ENCODE measurements at places on chromosomes 13 and 19. TPM values are rescaled to one million over a fixed set of nuclear protein-coding genes. Genes with fewer than 3 reads are reported as not detected.

DNA sequence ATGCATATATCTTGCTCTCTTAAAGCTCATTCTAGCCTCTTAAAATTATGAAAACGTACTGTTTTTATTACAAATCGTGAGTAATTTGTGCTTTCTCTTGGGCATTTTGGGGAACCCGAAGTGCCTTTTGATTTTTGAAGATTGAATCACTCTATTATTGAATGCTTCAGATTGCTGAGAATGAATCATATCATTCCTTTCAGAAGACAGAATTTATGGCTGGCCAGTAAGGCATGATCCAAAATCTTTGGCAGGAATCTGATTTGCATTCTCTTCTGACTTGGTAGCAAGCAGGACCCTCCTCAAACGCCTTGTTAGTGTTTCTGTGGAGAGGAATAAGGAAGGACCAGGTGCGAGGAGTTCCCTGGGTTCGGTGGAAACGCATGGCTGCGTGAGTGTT lies 49.5 kb downstream of the STARD13 start:
- DNase-seq: no peak

DNA sequence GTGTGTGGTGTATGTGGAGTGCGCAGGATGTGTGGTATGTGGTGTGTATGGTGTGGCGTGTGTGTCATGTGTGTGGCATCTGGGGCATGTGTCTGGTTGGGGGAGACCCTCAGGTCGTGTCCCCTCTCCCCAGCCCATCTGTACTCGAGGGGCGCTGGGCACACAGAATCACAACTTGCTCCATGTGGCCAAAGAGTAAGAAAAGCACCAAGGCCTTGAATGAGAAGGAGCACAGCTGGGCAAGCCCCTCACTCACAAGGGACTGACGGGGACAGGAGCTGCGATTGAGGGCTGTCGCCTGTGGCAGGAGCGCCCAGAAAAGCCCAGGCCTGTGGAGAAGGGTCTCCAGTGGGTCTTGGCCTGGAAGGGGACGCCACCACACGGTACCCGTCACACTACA lies 62.8 kb downstream of the PEPD start:
- DNase-seq: no peak

GRCh38 chr13:42466123-42466522 lies 107.8 kb upstream of the TNFSF11 start:
- no peak for DNase-seq

VSIG10L gene
- total RNA-seq: 1.1 TPM

GRCh38 chr13:27274631-27275030 lies 4.0 kb downstream of the RASL11A start:
- no peak for DNase-seq

- no peak for DNase-seq
Measured at GRCh38 chr13:77930430-77930829, 11.8 kb upstream of the EDNRB start.

DNA sequence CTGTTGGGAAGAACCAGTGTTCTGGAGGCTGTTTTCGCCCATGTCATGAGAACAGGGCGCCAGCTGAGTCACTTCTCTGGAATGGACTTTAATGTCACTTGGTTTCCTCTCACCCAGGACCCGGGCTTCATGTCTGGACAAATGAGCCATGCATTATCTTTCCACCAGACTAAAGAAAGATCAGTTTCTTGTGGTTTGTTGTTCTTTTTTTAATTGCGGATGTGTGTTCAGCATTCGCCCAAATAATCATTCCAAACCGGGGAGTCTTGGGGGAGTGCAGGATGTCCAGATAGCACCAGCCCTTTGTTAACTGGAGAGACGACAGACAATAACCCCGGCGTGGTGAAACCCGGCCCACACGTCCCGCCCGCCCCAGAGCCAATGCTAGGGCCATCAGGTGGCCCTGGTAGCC lies 102.5 kb downstream of the COL4A2 start:
- DNase-seq: peak; percentile 94

EFNA2 gene
- total RNA-seq: 0.21 TPM

- DNase-seq: no peak
Measured at GRCh38 chr19:34416021-34416545, 11.9 kb downstream of the PDCD2L start.

ZNF208 gene
- 4.3 TPM for total RNA-seq

DNA sequence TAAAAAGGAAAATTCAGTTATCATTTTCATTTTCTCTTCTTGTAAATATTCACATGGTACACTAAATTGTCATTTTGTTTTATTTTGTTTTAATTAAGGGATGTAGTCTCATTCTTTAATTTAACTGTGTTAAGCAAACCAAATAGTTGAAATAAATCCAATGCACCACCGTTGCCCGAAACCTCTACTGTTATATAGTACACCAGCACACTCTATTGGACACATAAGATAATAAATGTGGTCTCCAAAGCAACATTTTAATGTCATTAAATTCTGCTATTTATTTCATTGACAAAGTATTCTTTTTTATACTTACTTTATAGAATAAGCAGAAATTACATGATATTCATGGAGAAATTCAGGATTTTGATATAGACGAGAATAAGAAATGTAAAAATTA lies 156.4 kb upstream of the FREM2 start:
- DNase-seq: no peak

GRCh38 chr13:40876020-40876738 lies 86.8 kb downstream of the SLC25A15 start:
- no peak for DNase-seq

GRCh38 chr19:50008532-50008931 lies 16.6 kb downstream of the VRK3 start:
- peak; percentile 28 for DNase-seq

LRFN3 gene
- 1.2 TPM for total RNA-seq

PEG3 gene
- 4.1 TPM for total RNA-seq

DNA sequence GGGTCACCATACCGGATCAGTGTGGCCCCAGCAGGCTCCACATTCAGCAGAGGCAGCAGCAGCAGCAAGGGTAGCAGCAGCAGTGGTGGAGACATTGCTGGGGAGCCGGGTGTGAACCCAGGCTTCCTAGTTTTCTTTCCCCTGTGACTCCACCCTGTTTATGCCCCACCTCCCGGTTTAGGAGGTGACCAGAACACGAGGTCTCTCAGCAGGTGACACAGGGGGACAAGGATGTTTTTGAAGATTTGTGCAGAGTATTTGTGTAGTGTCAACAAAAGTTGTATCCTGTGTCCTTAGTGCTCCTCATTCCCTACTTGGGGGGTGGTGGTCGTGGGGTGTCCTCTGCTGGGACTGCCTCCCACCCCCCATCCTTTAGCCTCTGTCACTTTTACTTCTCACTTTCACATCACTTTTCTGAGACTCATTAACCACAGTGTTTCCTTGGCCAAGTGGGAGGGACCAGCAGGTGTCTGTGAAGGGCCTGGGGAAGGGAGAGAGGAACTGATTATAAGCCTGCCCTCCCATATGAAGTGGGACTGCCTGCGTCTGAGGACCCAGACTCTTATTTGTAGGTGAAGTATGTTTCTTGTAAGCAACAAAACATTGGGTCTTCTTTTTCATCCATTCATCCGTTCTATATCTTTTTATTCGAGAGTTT lies 15.6 kb upstream of the KCNC3 start:
- DNase-seq: no peak

IZUMO4 gene
- not detected for total RNA-seq

NALCN gene
- not detected for total RNA-seq

GRCh38 chr19:55541091-55541490 lies 4.2 kb upstream of the SBK2 start:
- DNase-seq: no peak

ZNF835 gene
- 1.3 TPM for total RNA-seq

CEACAM4 gene
- total RNA-seq: not detected

F10 gene
- not detected for total RNA-seq

- no peak for DNase-seq
Measured at GRCh38 chr13:72932250-72932649, 126.6 kb upstream of the KLF5 start.

DNA sequence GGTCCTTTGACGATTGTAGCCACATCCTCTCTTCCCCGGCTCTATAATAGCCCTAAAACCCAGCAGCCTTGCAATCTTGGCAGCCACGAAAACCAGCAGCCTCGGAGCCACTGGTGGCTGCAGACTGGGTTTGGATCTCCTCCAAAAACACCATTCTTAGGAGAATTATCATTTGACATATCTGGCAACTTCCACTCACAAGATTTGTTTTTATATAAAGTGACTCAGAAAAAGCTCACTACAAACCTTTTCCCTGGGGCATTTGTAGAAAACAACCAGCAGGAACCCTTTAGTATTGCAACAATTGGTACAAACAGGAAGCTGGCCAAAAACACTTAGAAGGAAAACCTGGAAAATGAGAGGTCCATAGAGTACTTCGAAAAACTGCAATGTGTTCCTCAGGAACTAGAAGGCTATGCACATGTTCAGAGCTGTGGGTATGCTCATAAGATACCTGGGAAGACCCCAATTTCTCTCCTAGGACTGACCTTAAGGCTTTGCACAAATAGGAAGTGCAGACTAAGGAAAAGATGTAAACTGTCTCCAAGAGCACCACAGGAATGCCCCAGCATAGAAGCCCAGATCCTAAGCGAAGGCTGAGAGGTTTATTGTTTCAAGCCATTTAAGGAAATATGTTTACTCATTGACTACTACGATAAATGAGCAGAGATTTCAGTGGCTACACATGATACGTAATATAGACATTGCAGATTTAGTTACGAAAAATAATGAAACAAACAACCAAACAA lies 71.2 kb downstream of the MYO16 start:
- DNase-seq: peak; percentile 1

DNA sequence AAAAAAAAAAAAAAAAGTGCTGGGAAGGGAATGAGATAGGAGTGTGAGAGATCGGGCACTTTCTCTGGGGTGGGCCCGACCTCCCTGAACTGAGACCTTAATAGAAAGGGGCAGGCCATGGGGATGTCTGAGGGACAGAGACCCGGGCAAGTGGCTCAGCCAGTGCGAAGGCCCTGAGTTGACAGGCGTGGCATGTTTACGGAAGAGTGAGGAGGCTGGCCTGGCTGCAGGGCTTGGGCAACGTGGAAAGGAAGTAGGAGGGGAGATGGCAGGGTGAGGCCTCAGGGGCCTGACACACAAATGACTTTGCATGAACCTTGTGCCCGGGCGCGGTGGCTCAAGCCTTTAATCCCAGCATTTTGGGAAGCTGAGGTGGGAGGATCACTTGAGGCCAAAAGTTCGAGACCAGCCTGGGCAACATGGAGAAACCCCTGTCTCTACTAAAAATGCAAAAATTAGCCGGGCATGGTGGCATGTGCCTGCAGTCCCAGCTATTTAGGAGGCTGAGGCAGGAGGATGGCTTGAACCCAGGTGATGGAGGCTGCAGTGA lies 13.9 kb downstream of the FCHO1 start:
- DNase-seq: peak; percentile 60

GRCh38 chr13:89930861-89931260 lies 1416.6 kb upstream of the MIR17HG start:
- DNase-seq: no peak

- no peak for DNase-seq
Measured at GRCh38 chr19:33654840-33655508, 33.2 kb downstream of the CHST8 start.

DNA sequence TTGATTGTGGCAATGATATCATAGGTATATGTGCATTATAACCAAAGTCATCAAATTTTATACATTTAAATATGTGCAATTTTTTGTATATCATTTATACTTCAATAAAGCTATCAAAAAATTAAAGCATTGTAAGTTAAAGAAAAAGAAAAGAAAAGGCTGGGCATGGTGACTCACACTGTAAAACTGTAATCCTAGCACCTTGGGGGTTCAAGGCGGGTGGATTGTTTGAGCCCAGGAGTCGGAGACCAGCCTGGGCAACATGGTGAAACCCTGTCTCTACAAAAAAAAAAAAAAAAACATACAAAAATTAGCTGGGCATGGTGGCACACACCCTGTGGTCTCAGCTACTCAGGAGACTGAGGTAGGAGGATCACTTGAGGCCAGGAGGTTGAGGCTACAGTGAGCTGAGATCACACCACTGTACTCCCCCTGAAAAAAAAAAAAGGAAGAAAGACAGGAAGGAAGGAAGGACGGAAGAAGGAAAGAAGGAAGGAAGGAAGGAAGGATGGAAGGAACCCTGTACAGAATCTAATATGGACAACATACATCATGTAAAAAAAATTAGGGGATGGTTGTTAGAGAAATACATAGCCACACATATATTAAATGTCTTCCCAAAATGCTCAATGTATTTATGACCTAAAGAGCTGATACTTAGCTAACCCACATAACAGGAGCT lies 21.7 kb upstream of the SLC25A30 start:
- DNase-seq: peak; percentile 20

DNA sequence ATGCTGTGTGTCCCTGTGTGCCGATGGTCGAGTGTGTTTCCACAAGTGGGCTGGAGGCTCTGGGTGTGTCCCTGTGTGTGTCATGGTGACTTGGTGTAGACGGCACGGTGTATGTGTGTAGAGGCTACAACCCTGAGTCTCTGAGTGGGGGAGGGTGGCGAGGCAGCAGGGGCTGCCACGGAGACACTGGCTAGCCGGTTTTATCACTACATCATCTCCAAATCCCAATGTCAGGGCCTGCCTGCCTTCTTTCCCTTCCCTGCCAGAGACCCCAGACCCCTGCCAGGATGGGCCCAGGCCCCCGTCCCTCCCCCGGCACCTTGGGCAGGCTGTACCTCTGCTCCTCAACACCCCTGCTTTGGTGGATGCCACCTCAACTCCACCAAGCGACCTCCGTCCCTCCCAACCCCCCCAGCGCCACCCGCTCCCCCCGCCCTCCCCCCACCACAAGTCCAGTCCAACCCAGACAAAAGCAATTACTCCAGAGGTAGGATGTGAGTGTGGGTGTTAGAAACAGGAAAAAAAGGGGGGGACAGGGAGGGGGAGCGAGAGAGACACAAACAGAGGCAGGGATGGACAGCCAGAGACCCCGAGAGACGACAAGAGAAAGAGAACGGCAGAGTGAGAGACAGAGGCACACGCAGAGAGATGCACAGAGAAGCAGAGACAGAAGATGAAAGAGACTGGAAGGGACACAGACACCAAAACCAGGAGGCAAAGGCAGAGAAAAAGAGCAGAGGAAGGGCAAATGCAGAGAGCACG lies 21.6 kb upstream of the POU2F2 start:
- no peak for DNase-seq

HDGFL2 gene
- 57.4 TPM for total RNA-seq

GRCh38 chr13:66048888-66049287 lies 1181.2 kb downstream of the PCDH9 start:
- DNase-seq: no peak

SLC25A42 gene
- total RNA-seq: 6.2 TPM

CBY2 gene
- total RNA-seq: not detected

- DNase-seq: no peak
Measured at GRCh38 chr13:103525530-103525929, 459.3 kb upstream of the SLC10A2 start.

- no peak for DNase-seq
Measured at GRCh38 chr13:90103099-90103784, 1244.2 kb upstream of the MIR17HG start.

GRCh38 chr13:60646620-60647019 lies 249.6 kb downstream of the TDRD3 start:
- no peak for DNase-seq

GRCh38 chr13:97387890-97388289 lies 46.1 kb upstream of the RAP2A start:
- no peak for DNase-seq

Data from Daoy (cell line).